ENCODE measurements at places on chromosomes 4 and X.

DNA sequence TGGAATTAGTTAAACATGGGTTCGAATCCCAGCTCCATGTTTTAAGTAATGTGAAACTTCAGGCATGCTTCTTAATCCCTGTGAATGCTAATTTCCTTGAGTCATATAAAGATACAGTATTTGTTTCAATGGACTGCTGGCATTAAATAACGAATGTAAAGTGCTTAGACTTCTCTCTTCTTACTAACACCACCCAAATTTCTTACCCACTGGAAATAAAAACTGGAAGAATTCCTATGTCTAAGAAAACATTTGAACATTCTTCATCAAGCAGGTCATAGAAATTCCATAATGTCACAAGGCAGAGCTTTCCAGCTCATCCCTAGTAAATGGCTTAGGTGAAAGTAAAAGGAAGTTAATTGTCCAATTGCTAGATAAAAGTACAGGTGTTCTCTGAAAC, 172.5 kb downstream of the ANK2 start:
- no peak for DNase-seq

GRCh38 chrX:115632455-115632854, 71.5 kb downstream of the PLS3 start:
- DNase-seq: no peak

- DNase-seq: no peak
These were observed 94.5 kb downstream of the ANXA3 start for GRCh38 chr4:78645853-78646757.

GRCh38 chr4:60506061-60506460, 694.1 kb upstream of the ADGRL3 start:
- DNase-seq: no peak

GRCh38 chr4:44701037-44701436, 22.8 kb downstream of the GUF1 start:
- DNase-seq: no peak

- DNase-seq: no peak
These were observed 385 bp downstream of the DCLK2 start for GRCh38 chr4:150078579-150079080.

DNA sequence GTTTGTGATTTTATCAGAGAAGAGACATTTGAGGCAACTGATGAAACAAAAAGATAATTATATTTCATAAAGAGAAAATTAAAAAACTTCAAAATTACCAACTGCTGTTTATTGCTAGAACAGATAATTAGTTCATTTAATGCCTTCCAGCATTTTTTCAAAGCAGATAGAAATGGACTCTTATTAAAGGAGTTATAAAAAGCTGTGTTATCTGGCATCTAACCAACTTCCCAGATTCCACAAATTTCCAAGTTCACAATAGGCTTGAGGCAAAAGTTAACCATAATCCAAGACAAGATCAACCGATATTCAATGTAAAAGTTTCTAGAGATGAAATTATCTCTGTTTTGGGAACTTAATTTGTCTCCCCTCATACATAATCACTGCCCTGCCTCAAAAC, 152.4 kb downstream of the TSPAN5 start:
- no peak for DNase-seq

DNA sequence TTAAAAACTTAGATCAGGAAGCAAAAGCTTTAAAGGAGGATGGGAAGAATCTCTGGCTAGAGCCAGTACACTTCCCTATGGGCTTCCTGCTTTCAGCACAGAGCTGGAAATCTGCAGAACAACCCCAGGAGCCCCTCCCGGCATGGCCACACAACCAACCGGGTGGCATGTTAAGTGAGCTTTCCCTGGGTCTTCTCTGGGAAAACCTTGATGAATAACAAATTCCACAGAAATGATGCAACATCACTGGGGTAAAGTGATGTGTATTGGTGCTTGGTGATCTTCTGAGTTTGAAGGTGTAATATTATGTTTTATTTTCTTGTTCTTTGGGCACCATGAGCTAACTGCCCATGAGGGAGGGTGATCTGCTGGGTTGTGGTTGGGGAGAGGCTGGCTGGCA, 22.1 kb downstream of the NHS start:
- DNase-seq: no peak

- no peak for DNase-seq
These were observed 41.2 kb downstream of the APLN start for GRCh38 chrX:129613596-129613995.

DNA sequence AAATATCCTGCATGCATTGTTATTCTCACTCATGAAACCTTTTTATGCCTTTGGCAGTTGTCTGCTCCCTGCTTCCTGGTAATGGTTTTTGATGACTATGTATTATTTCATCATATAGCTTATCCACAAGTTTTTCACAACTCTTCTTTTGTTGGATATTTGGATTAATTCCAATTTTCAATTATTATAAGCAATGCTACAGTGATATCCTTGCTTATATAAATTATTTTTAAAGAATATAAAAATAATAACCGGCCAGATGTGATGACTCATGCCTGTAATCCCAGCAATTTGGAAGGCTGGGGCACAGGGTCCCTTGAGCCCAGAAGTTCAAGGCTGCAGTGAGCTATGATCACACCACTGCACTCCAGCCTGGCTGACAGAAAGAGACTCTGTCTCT, 47.0 kb downstream of the ASIC5 start:
- no peak for DNase-seq

GRCh38 chrX:39399387-39399786, 598.1 kb downstream of the MID1IP1 start:
- no peak for DNase-seq

DNA sequence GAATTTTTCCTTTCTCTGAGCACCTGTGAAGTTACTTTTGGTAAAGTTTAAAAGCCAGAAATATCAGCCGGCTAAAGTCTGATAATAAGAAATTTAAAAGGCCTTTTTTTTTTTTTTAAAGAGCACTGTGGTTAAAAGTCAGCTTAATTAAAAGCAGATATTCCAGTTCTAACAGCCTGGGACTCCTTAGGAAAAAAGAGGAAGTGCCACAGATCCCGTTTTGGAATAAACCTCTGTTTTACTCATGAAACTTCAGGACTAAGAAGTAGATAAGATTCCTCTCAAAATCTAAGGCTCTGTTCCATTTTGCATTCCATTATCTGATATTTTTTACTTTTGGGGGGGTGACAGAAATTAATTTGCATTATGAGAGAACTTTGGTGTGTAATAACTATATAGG, 37.8 kb downstream of the ABCB7 start:
- no peak for DNase-seq

DNA sequence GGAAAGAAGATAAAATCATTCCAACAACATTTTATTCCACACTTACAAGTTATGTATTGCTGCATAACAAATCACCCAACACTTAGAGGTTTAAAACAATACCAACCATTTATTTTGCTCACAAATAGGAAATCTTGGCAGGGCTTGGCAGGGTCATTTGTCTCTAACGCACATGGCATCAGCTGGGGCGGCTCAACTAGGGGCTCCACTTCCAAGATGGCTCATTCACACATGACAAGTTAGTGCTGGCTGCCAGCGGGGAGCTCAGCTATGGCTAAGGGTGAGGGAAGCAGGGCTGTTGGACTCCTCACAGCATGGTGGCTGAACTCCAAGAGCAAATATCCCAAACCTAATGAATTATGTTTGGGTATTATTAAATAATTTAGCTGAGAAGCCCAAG, 377.0 kb downstream of the ZNF674 start:
- no peak for DNase-seq

GRCh38 chr4:8026453-8026852, 86.8 kb upstream of the AFAP1 start:
- no peak for DNase-seq

DNA sequence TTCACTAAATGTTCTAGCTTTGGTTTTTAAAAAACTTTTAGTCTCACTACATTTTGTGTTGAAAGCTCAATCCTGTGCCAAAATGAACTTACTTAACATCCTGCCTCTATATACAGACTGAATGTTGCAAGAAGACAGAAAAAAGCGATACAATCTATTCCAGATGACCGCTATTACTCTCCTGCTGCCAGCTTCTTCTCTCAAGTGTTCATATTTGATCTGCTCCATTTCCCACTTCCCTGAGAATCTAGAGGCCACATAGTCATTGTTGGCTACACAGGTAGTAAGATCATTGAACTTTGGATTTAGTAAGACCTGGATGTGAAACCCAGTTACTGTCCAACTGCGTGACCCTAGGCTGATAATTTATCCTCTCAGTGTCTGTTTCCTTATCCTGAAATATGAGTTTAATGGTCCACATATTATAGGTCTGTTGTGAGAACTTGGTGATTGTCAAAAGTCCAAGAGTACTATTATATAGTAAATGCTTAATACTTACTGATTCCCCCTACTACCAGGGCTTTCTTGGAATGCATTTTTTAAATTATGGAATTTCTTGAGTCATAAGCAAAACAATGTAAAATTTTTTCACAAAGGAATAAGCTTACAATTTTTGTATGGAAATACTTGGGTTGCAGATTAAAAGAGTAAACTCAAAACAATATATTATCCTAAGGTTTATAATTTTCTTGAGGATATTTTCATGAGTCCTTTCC, 976.8 kb upstream of the ADGRL3 start:
- no peak for DNase-seq

DNA sequence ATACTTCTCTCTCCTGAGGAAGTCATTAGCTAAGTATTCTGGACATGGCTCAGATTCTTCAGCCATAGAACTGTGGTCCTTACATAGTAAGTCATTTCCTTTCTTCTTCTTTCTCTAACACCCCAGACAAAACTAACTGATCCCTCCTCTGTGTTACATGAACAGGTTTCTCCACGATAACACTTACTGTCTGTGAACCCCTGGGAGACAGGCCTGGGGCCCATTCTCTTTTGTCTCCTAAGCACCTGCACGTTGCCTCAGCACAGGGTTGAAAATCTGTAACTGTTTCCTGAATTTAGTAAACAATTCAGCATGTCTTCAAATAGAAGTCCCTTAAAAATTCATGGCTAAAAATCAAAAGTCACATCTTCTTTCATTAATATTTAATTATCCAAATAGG, 24.7 kb downstream of the APBB2 start:
- DNase-seq: no peak

DNA sequence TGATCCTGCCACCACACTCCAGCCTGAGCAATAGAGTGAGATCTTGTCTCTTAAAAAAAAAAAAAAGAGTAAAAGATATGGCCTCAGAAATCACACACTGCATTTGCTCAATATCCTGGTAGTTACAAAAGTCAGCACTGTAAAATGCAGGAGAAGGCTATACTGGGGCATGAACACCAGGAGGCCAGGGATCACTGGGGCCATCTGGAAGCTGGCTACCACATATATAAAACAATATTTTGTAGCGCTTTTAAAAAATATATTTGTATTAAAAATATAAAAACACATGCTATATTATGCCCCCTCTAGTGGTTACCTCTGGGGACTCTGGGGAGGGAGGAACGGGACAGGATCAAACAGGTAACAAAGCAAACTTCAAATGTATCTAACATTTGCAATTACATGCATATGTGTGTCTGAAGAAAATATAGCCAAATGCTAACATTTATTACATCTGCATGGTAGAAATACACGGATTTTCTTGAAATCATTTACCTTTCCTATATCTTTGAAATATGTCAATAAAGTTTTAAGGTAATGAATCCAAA, 4.0 kb downstream of the C4orf46 start:
- peak; percentile 60 for DNase-seq

DNA sequence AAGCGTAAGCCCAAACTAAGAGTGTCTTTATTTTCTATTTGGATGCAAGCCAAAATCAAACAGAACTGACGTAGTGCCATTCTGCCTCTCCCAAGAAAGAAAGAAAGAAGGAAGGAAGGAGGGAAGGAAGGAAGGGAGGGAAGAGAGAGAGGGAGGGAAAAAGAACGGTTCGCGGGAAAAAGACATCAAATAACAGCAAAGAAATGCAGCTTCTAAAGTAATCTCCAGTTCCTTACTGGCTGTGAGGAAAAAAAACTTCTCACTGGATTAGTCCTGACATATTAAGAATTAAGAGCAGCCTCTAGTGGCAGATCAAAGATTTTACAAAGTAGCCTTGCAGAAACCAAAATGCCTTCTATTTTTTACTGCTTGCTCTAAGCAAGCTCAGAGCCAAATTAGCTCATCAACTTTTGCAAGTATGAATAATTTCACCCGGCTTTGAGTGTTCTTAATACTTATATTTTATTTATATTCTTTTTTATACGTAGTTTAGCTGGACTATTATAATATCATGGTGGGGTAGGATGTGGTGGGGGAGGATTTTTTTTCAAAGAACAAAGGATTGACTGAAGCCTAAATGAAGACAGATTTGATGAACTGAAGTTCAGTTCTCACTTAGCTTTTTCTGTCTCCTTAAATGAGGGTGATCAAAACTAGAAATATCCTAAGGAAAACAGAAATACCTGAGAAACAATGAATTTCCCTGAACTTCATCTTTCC, 36.6 kb downstream of the PITX2 start:
- no peak for DNase-seq

DNA sequence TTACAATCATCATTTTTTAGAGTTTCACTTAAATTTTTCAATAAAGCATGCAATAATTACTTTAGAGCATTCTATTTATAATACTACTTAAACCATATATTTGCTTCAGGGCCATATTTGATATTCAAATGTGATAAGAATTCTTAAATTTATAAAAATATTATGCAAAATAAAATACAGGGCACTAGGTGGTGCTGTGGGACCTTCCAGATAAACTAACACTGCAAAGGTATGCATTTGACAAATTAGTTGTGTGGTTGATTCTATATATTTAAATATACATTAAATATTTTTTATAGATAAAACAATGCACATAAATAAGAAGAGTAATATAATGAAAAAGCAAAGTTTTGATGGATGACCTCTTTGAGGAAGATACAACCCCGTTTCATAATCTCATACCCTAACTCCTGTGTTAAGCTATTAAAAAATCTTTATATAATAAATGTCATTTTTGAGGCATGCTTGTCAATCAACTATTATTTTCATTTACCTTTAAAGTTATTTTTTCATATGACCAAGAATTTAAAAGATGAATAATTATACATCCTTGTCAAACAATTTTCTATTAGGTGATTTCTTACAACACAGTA, 128.4 kb downstream of the REELD1 start:
- no peak for DNase-seq

DNA sequence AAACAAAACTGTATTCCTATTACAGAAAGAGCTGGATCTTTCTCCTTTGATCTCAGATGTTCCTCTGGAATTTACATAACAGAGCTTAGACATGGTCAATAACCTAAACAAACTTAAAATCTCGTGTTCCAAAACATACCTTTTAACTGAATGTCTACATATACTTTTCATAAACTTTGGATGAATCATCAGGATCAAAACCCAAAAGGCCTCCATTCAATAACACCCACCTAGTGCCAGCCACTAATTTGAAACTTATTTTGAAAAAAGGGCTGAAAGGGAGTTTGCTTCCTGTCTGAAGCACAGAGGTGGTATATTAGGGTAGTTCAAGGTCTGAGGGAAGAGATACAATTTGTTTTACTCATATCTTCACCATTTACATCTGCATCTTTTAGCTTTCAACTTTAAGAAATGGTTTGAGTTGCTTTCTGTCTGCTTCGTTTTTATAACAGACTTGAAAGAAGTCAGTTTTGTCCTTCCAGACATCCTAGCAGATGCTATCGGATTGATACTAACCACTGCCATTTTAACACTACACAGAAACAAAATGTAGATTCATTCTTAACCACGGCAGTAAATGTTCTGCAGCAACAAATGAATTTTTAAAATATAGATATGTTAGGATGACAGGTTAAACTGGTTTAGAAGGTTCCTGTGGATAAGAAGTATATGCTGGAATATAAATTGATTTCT, 242.8 kb upstream of the DKK2 start:
- DNase-seq: no peak

- no peak for DNase-seq
These were observed 64.3 kb downstream of the RASL11B start for GRCh38 chr4:52926196-52926974.
